ENCODE measurements at places on chromosomes 1 and 21.
A peak's percentile ranks its signal among the peaks of the same experiment; 100 is the strongest.

- peak; percentile 17 for DNase-seq
Measured at GRCh38 chr1:184827600-184828368, 73.1 kb upstream of the EDEM3 start.

GRCh38 chr21:44930543-44930981 is 9.3 kb upstream of the SLX9 start:
- DNase-seq, result no peak

- no peak for DNase-seq
Measured at GRCh38 chr1:180256341-180257027, 26.4 kb downstream of the LHX4 start.

DNA sequence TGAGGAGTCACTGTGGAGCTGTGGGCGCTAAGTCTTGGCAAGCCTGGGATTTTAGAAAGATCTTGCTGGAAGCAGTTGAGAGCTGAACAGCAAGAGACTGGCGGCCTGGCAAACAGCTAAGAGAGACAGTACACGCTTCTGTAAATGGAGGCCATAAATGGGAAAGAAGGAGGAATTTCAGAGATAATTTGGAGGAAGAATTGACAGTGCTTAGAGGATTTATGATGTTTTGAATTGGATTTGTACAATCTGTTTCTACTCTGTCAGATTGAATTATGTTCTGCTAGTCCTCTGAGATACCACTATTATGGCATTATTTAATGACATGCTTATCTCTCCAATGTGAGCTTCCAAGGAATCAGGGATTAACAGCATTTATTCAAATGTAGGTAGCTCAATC is 50.1 kb downstream of the ABCA4 start:
- DNase-seq, result no peak
